ENCODE measurements at places on chromosomes 6 and 20.

DNA sequence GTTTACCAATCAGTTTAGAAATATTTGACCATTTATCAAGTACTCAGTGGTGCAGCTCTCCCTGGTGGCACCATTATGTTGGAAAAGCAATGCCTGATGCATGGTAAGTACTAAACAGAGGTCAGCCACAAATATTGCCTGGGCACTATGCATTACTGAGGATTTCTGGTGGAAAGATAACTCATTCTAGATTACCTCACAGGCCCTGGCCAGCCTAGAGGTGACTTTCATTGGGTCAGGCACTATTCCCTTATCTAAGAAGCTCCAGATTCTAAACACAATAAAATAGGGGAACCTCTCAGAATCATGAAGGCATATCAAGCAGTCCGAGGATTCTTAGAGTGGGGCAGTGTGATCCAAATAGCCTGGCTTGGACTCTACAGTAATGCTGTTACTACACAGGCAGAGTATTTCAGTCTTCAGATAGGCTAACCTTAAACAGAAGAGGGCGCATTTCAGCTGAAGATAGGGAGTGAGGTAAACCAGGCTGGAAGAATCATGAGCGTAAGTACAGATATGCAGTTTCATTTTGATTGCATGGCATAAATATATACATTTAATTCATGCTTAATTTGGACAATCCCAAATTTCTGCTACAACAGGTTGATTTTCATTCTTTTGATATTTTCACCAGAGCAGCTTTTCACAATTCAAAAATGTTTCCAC lies 12.1 kb downstream of the LGSN start:
- DNase-seq, result peak; percentile 1

DNA sequence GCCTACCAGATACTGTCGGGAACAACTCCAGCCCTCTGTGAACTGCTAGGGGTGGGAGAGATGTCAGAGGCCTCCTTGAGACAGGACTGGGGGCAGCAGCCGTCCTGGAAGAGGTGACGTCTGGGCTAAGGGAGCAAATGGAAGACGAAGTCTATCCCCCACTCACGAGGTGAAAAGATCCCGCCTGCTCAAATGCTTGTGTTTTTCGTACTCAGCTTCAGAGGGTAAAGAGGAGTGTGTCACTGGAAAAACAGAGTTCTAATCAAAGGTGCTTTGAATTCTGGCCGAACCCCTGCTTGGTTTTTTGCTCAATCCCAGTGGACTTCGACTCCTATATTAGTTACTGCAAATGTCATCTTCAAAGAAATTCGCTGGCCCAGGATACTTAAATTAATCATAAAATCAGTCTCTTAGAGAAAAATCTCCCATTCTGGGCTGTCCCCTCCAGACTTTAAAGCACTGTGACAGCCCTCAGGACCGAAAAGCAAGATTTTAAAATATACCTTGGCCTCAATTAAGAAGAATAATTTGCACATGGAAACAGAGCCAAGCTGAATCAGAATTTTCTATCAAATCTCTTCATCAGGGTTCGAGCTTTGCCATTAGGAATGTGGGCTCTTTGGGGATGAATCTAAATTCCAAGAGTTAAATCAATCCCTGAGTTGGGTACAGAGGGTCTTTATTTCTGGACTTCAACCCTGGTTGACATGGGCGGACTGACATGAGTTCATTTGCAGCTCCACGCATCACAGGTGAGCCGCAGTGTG lies 61.8 kb upstream of the AFDN start:
- DNase-seq, result no peak

DNA sequence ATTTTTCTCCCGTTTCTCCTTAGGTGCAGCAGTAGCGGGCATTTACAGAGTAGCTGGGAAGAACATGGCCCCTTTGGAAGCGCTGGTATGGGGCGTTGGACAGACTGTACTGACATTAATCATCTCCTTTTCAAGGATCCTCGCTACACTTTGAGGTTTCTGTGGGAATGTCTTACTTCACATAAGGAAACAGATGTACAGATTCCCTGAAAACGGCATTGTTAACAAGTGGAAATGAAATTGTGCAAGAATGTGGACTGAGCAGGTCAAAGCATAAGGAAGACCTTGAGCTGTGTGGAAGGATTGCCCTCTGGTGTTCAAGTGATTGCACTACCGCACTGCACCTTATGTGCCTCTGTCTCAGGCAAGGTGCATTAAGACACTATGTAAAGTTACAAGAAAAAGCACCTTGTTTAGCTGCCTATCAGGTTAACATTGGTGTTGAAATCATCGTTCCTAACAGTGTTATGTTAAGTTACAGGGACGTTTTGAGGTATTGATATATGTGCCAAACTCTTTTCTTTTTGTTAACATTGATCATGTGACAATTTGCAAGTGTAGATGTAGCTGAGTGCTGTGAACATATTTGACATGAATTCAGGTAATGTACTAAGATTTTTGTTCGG lies 38.0 kb downstream of the TMEM170B start:
- peak; percentile 11 for DNase-seq

DNA sequence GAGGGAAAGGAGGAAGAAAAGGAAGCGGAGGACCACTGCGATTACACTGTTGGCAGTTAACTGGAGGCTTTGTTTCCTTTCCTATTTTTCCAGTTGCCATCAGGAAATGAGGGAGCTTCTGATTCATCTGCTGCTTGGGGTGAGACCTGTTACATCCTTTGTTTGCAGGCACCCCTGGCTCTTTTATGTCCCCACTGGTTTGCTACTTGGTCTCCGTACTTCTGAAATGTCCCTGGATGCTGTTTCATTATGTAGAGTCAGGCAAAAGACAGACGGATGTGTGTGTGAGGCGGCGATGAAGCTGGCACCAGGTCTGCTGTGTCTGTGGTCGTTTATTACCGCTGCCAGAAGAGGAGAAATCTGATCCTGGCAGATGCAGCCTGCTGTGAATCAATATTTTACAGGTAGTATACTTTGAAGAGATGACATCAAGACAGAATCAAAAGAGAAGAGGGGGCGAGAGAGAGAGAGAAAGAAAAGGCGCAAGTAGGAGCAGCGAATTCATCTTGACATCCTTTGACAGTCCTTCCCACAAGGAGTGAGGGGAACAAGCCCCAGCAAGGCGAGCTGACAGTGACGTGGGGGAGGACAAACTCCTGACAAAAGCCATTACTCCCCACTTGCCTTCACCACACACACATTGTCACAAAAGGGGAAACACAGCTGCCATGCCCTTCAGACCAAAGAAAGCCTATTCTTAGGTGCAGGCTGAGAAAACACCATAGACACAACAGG lies 145.9 kb upstream of the FBXL4 start:
- DNase-seq, result peak; percentile 74

- DNase-seq, result no peak
Observed at GRCh38 chr20:54416770-54417169, 58.6 kb upstream of the DOK5 start.

DNA sequence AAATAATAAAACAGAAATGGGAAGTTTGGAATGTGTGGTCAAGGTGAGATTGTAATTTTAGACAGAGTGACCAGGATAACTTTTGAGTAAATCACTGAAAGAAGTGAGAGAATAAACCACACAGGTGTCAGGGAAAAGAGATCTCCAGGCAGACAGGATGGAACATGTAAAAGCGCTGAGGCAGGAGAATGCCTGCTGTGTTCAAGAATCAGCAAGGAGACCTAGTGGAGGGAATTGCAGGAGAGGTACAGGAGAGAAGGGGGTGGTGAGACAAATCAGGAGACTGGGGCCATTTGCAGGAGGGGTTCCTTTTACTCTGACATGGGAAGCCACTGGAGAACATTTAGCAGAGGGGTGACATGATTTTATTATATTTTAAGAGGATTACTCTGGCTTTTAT lies 456.7 kb downstream of the NKAIN2 start:
- no peak for DNase-seq

DNA sequence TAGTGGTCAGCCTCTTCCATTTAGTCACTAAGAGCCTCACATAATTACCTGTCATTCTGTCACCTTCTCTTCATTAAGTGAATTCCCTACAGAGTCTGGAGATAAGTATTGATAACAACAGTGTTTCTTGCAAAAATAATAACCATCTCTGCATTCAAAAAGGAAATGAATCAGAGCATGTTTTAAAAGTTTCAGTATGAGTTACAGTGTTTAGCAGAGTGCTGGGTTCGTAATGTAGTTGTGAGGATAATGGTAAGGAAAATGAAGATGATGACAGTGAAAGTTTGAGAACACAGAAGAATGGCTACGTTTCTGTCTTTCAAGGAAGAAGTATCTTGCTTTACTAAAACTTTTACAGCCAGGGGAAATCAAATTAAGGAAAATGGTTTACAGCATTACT lies 31.3 kb downstream of the GPRC6A start:
- DNase-seq, result no peak

DNA sequence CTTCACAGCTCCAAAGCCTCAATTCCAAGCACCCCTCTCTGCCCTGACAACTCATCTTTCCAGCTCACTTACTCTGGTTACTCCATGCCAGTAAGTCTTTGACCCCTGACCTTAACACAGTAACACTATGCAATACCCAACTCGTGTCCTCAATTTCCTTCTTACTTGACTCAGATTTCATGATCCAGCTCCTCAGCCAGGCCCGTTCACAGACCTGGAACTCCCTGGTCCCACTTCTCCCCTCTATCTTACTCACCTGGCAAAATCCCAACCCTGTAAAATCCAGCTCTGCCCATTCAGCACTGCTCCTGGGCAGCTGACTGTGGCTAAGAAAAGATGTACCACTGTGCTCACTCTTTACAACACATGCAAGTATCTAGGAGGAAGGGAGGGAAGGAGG lies 7.9 kb downstream of the GNL1 start:
- DNase-seq, result no peak

DNA sequence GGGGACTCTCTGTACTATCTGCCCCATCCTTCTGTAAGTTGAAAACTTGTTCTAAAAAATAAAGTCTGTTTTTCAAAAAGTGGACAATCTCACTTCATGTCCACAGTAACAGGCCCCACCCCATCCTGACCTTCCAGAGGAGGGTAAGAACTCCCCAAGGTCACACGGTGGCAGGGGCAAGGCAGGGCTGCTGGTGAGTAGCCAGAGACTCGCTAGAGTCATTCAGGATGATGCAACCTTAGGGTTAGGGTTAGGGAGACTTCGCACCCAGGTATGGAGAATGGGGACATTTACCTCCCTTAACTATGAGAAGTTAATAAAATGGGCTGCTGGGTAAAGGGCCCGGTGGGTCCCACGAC lies 15.4 kb downstream of the PEDS1 start:
- DNase-seq, result no peak

- no peak for DNase-seq
Observed at GRCh38 chr20:24491041-24491756, 21.8 kb downstream of the SYNDIG1 start.

- DNase-seq, result peak; percentile 23
Observed at GRCh38 chr6:17705428-17705777, 1.3 kb downstream of the NUP153 start.

GRCh38 chr20:41424011-41424410 lies 57.4 kb upstream of the EMILIN3 start:
- no peak for DNase-seq

DNA sequence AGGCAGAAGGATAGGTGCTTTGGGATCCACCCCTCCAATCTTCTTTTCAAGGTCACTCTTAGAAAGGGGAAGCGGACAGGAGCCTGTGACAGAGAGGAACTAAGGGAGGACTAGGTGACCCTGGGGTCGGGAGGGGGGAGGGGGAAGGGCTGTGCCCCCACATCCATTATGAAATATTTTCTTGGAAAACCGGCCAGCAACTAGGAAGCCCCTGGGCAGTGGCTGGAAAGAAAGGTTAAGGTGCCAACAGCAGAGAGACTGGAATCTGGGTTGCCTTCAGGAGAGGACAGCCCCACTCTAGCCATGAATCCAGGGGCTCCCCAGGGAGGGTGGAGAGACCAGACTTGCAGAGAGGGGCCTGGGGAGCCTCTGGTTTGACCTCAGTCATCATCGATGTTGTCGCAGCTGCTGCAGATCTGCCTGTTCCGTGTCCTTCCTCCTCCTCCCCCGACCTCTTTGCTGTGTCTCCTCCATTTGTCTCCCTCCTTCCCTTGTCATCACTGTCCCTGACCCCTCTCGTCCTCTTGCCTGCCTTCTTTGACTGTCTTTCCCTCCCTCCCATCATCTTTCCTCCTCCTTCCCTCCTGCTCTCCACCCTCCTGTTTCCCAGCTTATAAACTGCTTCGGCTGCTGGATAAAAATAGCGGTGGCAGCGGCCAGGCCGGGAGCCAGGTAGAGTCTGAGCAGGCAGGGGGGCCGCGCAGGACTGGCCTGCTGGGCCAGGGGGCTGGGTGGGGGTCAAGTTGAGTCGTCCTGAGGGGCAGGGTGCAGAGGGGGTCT lies 3.2 kb downstream of the SLC29A1 start:
- no peak for DNase-seq

DNA sequence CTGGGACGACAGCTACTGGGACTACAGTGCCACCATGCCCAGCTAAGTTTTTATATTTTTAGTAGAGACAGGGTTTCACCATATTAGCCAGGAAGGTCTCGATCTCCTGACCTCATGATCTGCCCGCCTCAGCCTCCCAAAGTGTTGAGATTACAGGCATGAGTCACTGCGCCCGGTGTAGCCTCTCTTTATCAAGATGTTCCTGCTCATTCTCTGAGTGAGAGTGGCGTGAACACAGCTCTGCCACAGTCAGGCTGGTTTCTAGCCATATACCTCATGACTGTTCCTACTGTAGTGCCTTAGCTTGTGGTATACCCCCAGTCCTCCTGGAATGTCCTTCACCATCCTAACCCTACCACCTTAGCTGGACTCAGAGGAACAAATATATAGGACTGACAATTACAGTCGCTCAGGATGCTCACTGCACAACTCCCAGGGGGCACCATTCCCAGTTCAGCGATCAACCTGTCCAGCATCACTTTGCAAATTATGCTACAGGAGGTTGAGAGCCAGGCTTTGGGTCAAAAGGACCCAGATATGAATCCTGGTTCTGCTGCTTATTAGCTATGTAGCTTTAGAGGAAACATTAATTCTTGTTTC lies 86.3 kb downstream of the CHMP4B start:
- no peak for DNase-seq

DNA sequence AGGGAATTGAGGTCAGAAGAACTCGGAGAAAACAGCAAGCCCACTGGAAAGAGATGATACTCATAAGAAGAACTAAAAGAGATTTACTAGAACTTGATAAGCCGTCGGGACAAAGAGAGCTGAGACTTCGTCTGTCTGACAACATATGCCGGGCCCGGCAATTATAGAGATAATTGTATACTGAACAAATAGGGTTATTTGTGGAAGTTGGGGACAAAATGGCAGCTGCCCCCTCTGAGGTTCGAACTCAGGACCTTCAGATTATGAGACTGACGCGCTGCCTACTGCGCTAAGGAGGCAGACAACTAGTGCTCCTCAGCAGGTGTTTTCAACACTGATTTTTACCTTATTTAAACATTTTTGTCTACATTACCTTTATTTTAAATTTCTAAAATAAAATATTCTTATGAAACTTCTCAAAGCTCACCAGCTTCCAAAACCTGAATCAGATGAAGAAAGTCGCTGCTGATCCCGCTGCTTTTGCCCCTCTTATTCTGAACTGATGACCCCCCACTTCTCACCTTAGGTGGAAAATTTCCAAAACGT lies 29.3 kb upstream of the TRIM27 start:
- peak; percentile 53 for DNase-seq

DNA sequence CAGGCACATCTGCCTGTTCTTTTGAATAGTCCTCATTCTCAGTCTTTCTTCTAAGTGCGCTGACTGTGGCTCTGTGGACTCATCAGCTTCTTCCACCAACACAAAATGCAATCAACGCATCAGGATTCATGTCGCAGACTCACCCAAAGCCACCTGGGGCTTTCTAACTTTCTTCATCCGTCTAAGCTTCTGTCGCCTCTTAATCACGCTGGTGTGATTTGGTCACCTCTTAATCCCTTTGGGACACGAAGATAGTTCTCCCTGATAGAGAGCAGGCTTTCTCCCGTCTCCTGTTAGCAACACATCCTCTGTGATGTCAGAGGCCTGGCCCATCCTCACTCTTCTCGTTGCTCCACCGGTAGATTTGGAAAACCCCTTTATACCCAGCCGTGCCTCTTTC lies 78.0 kb upstream of the FOXQ1 start:
- DNase-seq, result no peak
